ENCODE measurements at places on chromosomes 2 and 18.

DNA sequence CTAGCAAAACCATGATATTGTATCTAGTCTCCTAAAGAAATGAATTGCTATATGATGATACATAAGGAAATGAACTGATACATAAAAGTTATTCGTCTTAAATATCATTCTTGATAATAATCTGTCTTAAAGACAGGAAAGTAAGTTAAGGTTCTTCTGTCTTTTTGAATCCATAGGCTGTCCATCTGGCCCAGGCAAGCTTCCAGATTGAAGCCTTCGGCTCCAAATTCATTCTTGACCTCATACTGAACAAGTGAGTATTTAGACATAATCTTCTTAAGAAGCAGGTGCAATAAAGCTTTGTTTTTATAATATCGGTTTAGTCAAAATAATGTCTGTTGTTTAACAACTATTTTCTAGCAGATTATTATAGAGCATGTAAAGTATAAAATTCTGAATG is 37.7 kb downstream of the ADAM23 start:
- no peak for DNase-seq

GRCh38 chr2:186101616-186102015 is 363.0 kb downstream of the FSIP2 start:
- no peak for DNase-seq

GRCh38 chr2:40431600-40431955 is 20.3 kb downstream of the SLC8A1 start:
- DNase-seq = no peak

DNA sequence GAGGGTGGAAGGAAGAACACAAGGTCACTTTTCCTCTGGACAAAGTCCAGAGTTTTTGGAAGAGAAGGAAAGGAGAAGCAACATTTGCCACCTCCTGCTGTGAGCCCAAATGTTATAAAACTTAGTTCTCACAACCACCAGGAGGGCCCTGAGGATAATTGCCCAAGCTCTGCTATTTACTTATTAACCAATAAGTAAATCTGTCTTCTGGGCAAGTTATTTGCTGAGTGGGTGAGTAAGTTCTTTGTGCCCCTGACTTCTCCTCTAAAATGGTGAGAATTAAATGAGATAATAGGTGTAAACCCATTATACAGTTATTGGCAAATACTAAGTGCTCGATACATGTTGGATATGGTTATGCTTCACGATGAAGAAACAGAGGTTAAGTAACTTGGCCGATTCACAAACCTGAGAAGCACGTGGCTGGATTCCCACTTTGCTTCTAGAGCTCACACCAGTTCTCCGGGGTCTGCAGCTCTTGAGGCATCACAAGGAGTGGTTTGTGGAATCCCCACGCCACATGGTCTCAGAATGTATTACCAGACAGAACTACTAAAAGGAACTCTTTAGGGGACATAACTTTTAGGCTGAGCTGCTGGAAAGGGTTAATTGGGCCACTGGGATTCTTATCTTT is 164.1 kb downstream of the MYCN start:
- no peak for DNase-seq

DNA sequence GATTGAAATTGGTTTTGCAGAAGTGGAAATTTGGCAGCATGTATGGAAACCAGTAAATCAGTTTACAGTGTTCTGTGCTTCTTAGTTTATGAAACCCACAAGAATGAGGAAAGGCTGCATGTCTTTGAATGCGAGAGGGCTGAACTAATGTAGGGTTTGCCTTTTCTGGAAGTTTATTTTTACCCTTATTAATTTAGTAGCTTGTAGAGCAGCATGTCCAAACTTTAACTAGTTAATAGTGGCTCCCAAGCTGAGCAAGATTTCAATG is 50.4 kb downstream of the LDLRAD4 start:
- no peak for DNase-seq

- DNase-seq = no peak
These were observed 351.8 kb upstream of the TMEFF2 start for GRCh38 chr2:192546565-192546964.

- no peak for DNase-seq
These were observed 38.4 kb upstream of the COBLL1 start for GRCh38 chr2:164879901-164880535.
